ENCODE measurements at places on chromosomes 3 and 15.

DNA sequence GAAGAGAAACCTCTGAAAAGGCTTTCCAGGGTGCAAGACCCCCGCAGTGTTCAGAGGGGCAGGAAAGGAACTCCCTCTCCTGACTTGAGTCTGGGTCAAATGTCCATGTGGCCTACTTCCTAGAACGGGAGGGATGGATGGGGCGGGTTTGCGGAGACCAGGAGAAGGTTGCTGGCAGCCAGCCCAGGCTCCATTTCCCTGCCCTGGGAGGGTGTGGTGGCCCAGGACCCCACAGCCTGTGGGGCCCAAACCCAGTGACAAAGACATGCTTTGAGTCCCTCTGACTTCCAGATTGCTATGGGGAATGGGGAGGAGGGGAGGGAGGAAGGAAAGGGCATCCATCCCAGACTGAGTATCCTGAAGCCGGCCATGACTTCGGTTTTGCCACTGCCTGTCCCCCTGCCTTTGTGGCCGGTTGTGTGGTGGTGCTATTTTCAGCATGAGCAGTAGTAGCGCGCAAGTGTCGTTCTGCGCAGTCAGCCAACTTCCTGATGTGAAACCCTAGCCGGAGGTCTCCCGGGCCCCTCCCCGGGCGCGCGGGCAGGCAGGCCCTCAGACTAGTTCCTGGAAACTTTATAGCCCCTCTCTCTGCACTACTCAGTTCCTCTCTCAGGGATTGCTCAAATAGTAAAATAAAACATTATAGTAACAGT is 24.4 kb downstream of the MAGEF1 start:
- no peak for DNase-seq

- no peak for DNase-seq
These were observed 30.6 kb downstream of the ABCC5 start for GRCh38 chr3:183987000-183987600.

DNA sequence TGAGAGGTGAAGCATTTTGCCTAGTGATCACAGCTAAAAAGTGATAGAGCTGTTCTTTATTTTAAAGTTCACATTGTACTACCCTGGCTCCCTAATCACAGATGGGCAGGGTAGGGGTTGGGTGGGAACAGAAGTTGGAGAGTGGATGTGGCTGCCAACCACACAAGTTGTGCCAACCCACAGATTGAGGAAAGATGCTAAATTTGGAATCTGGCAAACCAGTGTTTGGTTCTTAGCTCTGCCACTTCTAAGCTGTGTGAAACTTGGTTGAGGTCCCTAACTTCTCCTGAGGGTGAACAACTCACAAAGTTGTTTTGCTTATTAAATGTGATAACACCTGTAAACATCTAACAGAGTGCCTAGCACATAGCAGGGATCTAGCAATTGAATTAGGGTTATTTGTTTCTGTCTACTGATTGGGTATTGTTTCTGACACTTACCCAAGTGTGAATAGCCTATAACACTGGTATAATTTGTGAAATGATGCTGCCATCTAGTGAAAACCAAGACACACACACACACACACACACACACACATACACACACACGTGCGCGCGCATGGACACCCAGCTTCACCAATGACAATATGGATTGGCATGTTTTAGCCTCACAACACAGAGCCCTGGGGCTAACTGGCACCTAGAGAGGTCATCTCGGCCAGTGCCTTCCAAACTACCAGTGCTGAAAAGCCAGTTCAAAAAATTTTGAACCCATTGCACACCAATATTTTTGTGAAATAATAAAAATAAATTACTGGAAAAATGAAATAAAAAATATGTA is 25.3 kb downstream of the ADGRG7 start:
- DNase-seq, result no peak

GRCh38 chr3:174618368-174619080 is 240.6 kb upstream of the NAALADL2 start:
- no peak for DNase-seq

- DNase-seq, result no peak
These were observed 285.1 kb downstream of the CHL1 start for GRCh38 chr3:481680-482079.

All from activated CD4-positive, CD25-positive, alpha-beta regulatory T cell (primary cell).